ENCODE measurements at places on chromosomes 7 and 10.
A peak's percentile ranks its signal among the peaks of the same experiment; 100 is the strongest.

- DNase-seq: no peak
These were observed 31.2 kb downstream of the EBF3 start for GRCh38 chr10:129932751-129933433.

- no peak for DNase-seq
These were observed 81.5 kb downstream of the RTKN2 start for GRCh38 chr10:62186999-62187675.

DNA sequence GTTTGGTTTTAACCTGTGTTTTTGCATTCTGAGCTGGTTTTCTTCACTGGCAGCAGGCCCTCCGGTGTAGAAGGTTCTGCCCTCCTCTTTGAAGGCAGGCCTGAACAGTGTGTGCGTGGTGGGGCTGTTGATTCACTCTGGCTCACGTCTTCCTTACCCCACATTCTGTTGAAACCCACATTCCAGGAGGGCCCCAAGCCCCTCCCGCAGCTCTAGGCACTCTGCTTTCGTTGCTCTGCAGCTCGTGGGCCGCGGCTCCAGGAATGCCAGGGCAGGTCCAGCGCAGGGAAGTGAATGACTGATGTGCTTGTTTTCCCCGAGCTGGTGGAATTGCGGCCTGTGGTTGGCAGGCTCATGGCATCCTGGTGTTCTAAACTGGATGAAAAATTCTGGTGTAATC lies 49.0 kb downstream of the HTRA1 start:
- DNase-seq: no peak

GRCh38 chr10:3412646-3413045 lies 240.1 kb upstream of the PITRM1 start:
- no peak for DNase-seq

DNA sequence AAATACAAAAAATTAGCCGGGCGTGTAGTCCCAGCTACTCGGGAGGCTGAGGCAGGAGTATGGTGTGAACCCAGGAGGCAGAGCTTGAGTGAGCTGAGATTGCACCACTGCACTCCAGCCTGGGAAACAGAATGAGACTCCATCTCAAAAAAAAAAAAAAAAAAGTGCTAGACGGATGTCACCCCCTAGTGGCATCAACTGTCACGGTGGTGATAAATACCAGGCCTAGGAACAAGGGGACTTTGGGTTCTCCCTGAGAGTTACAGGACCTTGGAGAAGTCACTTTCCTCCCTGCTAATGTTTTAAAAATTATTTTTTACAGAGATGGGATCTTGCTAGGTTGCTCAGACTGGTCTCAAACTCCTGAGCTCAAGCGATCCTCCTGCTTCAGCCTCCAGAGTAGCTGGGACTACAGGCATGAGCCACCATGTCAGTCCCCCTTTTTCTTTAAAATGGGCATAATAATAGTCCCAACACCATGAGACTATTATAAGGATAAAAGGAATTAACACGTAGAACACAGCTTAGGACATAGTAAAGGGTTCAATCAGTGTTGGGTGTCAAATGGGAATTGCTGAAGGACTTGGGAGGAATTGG lies 2.6 kb upstream of the TMEM130 start:
- peak; percentile 65 for DNase-seq

DNA sequence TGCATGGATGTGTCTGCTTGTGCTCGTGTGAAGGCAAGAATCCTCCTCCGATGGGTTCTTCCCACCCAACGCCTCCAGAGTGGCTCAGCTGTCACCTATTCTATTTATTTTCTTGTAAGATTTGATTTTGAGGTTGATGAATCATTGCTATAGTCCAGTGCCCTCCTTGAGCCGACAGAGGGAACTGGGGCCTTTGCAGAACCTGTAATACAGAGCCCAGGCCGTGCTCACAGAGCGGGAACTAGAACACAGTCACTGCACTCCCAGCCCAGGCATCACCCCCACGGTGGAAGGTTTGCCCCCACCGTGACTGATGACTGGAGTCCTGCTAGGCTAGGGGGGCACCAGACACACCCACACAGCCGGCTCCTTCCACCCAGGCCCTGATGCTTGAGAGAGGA lies 2.0 kb downstream of the RARRES2 start:
- DNase-seq: peak; percentile 69

DNA sequence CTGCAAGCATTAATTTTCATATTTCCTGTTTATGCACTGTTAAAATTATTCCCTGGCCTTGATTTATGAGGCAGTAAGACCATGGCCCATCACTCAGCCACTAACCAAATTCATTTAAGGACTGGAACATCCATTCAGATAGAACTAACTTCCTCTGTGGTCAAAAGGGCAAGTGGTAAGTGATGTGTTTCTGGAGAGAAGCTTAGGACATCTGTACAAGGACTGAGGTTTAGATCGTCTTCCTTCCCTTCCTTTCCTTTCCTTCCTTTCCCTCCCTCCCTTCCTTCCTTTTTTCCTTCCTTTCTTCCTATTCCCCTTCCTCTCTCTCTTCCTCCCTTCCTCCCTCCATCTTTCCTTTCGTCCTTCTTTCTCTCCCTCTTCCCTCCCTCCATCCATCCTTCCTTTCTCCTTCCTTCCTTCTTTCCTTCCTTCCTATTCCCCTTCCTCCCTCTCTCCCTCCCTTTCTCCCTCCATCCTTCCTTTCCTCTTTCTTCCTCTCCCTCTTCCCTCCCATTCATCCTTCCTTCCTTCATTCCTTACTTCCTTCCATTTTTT lies 1019.4 kb downstream of the TYW1 start:
- no peak for DNase-seq

DNA sequence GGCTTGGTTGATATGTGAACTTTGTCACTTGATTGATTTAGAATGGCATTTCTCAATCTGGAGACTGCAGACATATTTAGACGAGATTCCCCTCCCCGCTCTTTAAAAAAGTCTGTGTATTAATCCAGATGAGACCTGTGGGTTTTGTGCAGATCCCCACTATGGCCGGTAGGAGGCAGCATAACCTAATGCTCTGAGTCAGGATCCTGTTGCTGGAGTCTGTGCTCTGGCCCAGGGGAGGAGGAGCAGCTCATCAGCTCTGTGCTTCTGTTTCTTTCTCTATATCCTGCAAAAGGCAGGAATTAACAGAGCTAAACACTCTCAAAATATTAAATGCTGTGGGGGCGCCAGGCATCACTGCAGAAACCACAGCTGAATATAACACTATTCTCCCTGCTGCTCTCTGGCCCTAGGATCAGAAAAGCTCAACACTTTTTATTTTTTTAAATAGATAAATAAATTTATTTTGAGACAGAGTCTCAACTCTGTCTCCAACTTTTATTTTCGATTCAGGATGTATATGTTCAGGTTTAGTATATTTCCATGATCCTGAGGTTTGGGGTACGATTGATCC lies 23.9 kb upstream of the SEPHS1 start:
- DNase-seq: peak; percentile 96

- no peak for DNase-seq
These were observed 1.3 kb downstream of the LRMDA start for GRCh38 chr10:75432763-75433162.

- no peak for DNase-seq
These were observed 14.0 kb downstream of the SLC39A12 start for GRCh38 chr10:17965649-17966235.

DNA sequence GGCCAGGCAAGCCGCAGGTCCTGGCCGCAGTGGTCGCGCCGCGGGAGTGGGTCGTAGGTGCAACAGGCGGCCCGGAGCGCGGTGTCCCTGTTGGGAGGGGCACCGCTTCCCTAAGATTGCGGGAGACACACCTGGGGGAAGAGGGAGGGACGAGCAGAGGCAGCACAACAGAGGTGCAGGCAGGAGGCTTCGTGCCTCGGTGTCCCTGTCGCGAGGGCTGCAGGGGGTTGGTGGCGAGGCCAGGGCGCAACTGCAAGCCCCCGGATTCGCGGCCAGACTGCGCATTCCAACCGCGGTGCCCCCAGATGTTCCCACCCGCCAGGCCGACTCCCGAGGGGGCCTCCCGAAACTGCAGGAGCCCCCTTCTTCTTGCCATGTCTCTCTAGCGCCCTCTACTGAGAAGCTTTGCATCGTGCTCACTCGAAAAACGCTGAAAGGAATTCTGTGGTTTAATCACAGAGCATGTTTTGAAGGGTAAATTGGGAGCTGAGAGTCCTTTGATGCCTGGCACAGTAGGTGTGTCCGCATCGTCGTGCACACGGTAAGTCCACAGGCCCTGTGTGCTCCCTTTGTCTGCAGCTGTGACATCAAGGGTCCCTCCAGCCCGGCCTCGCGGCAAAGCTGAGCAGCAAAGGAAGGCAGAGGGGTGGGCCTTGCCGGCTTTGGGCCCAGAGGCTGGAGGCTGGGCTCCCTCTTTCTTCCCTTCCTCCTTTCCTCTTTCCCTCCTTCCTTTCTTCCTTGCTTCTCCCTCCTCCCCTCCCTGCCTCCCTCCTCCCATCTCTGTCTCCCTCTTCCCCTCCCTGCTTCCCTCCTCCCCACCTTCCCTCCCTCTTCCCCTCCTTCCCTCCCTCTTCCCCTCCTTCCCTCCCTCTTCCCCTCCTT lies 6.2 kb upstream of the MBL2 start:
- no peak for DNase-seq

GRCh38 chr10:14032406-14032998 lies 298.2 kb downstream of the FRMD4A start:
- DNase-seq: no peak

GRCh38 chr10:110056822-110057221 lies 49.0 kb downstream of the ADD3 start:
- no peak for DNase-seq

DNA sequence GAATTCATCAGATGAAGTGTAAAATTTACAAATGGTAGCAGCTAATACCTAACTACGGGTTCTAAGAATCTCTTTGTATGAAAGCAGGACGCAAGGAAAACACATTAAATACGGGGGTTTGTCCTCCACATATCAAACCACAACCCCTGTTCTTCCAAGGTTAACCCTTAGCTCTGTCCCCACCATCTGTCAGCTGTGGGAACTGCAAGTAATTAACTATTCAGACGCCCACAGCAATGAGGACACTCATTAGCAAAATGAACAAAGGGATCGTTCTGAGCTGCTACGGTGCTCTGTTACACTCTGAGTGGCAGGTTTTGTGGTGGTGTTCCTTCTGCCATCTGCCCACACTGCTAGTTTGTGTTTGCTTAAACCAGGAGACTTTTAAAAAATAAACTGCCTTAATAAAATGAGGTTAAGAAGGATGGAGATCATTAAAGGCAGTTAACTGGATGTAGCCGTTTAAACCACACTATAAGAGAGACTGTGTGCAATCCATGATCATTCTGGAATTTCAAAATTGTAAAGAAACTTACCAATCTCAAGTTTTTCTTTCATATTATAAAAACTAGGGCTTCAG lies 51.4 kb downstream of the C10orf67 start:
- DNase-seq: no peak

DNA sequence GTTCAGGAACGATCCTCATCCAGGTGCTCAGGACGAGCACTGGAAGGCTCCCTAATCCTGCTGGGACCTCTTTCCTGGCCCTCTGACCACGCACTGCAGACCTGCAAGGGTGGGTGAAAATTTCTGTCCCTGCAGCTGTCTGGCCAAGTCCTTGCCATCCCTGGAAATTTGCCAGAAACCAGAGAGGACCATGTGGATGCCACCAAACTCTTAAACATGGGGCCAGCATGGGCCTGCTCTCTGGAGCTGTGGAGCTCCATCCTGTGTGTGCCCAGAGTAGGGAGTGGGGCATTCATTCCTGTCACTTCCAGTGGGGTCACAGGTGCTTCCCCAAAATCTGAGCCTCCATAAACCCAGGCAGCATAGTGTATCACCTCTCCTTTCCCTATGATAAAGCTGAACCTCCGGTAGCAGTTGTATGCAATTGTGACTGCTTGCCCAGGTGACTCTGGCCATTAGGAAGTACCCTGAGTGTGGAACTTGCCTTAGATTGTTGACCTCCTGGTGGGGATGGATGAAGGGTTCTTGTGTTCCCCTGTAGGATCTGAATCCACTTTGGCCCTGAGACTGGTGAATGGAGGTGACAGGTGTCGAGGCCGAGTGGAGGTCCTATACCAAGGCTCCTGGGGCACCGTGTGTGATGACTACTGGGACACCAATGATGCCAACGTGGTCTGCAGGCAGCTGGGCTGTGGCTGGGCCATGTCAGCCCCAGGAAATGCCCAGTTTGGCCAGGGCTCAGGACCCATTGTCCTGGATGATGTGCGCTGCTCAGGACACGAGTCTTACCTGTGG lies 57.1 kb downstream of the DMBT1 start:
- DNase-seq: no peak

DNA sequence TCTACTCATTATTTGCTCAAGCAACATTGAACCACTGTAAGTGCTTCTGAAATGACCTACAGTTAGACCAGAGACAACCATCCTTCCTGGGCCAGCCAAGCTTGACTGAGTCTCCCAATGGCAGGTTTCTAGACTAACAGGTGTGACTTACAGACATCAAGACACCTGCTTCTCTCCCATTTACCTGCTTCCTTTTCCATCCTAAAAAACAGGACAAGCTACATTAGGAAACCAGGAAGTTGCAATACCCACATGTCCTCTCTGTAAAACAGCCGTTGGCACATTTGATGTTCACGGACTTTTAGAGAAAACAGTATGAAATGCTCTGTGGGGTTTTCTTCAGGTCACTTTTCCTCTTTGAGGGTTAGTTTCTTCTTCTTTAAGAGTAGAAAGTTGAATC lies 4.0 kb downstream of the HECW1 start:
- no peak for DNase-seq

- no peak for DNase-seq
These were observed 435.2 kb upstream of the SEMA3D start for GRCh38 chr7:85622059-85622458.

DNA sequence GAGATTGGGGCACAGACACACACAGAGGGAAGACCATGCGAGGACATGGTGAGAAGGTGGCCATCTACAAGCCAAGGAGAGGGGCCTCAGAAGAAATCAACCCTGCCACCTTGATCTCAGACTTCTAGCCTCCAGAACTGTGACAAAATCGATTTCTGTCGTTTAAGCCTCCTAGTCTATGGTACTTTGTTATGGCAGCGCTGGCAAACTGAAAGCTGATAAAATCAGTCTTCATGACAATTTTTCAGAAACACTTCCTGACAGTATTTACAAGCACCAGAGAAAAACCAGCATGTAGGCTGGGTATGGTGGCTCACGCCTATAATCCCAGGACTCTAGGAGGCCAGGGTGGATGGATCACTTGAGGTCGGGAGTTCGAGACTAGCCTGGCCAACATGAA lies 4.2 kb downstream of the PARP12 start:
- no peak for DNase-seq

DNA sequence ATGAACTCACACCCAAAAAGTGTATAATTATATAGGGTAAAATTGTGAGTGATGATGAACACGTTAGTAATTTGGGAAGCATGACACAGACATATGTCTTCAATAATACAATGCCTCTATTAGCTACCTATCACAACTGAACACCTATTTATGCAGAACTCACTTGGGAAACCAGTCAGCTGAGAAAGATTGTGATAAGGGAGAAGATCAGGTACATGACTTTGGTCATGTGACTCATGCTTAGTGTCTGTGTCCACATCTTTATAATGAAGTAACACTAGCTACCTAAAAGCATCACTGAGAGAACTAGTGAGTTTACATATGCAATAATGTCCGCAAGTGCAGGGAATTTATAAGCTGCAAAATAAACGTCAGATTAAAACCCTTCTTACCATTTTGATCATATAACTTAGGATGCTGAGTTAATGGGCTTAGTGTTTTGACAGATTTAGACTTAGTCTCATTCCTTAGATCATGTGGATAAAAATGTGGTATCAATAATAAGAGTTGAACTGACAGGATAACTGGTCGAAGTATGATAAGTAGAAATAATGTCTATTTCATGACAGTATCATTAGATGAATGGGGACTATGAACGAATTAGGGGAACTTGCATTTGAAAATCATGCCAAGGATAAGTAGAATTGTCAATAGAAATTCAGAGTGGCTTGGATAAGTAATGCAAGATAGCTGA lies 11.6 kb downstream of the VWDE start:
- DNase-seq: no peak
